ENCODE measurements at places on chromosomes 2 and 18.

DNA sequence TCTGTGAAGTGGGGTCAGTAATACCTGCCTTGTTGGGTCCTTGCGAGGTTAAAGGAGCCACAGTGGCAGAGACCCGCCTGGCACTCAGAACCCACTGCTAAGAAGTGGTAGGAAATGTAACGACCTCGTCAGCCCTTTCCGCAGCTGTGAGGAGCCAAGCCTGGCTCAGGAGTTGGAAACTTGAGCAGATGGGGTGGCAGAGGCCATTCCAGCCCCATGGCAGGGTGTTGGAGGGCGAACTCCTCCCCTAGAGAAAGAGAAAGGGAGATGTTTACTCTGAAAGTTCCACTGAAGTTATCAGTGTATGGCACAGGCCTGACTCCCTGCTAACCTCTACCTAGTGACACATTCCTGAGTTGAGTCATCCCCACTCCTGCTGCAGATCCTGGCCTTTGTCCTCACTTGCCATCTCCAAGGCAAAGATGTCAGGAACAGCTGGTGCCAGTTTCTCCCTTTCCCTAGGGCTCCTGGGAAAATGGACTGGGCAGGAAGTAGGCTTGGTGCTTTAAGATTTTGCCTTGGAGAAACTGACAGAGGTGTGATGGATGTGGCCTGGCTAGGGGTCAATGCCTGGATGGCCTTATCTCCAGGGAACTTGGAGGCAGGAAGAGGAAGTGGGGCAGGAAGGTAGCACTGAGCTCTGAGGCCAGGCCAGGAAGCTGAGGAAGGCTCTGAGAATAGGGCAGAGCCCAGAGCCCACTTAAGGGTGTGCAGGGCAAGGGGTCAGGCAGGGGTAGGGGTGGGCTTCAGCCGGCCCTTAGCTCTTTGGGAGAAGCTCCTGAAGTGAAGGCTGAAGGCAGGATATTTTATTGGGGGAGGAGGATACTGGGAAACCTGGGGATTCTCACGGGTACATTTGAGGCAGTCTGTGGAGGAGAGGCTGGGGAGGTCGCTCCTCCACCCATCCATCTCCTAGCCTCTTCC, 888 bp downstream of the VAMP5 start:
- DNase-seq: no peak

DNA sequence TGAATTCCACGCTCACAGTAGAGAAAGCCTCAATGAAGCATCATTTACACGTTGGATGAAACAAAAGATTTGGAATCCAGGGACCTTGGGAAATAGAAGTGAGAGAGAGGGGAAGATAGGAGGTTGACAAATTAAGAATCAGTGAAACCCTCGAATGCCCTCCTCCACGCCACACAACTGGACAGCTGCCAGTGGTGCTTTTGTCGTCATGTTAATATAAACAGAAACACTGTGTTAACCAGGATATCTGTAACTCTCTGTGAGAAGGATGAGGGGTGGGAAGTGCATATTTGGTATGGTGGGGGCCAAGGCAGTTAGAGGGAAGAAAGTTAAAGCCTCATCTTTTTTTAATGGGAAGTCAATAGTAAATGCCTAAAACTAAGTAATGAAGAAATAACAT, 108.7 kb downstream of the GFPT1 start:
- no peak for DNase-seq

DNA sequence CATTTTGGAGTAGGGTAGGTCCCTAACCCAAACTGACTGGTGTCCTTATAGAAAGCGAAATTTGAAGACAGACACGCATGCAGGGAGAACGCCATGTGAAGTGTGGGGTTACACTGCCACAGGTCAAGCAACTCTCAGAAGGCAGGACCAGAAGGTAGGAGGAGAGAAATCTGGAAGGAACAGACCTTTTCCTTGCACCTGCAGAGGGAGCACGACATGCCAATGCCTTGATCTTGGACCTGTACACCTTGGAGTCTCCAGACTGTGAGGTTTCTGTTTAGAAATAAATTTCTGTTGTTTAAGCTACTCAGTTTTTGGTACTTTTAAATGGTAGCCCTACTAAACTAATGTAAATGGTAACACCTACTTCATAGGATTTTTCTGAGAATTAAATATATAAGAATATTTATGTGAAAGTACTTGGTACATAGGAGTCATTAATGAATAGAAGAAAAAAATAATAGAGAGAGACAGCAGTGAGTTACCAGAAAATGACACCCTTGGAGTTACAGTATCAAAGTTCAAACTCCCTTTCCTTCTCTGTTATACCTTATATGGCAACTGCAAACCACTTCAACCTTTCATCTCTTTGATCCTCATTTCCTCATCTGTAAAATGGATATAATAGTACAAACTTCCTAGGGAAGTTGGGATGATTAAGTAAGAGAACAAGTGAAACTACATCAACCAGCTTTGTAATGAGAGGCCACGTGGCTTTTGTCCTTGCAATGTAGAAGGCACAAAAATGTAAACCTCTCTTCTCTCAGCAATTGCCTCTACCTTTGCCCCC, 184.9 kb upstream of the PARD3B start:
- no peak for DNase-seq

DNA sequence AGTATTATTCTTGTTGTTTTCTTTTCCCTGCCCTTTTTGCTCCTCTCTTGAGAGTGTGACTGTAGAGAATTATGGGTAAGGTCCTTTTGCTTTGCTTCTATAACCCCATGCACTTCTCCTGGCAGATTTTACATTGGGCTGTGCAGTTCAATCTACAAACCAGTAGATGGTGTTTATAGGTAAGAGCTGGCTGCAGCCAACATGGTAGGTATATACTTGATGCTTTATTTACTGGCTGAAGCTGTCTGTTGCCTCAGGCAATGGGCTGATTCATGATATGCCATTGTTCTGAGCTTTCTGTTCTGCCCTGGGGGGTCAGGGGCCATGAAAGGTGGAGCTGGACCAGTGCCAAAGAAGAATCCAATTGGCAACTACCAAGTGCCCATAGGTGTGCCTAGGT, 48.3 kb upstream of the MYL1 start:
- DNase-seq: no peak

DNA sequence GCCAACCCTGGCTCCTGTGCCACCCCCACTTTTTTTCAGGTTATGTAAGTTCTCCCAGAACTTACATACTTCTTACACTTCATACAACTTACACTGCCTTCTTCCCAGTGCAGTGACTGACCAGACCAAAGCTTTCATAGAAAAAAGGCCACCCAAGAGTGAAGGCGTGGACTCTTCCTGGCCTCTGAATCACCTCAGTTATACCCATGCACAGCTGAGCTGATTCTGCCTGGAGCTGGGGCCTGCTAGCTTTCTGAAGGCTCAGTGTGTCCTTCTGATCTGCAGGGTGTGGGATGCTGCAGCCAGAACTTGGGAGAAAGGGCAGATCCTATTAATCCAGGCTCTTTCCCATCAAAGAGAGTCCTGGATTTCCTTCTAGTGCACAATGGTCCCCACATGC, 216.1 kb downstream of the TTC32 start:
- no peak for DNase-seq

DNA sequence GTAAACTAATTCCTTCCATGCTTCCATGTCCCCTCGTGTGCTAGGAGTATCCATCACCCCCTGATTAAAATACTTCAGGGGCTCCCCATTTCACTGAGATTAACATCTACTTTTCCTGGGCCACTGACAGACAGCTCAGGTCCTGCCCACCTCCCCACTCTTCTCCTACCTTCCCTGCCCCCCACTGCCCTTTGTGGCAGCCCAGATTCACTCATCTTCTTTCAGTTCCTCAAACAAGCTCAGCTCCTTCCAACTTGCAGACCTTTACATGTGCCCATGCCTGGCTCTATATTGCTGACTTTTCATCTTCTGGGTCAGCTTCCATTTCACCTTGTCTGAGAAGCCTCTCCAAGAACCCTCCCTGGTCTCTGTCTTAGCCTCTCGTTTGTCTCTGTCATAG, 12.0 kb downstream of the RUFY4 start:
- DNase-seq: no peak

DNA sequence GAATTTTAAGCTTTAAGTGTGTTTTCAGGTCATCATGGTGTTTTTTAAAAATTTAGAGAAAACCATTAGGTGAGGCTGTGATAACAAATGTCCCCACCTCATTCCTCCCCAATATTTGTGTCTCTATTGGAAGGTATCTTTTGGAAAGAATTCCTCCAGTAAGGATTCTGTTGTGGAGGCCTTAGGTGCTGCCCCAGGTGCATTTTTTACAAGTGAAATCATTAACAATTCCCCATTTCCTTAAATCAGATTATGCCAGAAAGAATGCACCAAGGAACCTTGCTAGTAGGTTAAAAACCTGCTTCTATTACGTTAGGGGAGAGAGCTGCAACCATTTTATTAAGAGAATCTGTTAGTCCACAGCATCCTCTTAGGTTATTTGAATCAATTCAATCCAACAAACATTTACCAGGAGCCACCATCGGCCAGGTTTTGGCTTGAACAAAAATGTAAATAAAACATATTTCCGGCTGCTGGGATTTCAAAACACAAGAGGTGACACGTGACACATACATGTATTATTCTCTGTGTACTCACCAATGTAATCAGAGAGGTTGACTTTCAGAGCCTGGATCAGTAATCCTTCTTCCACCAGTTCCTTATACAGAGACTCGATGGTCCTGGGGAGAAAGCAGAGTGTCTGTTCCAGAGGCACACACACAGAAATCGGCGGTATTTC, 112.5 kb upstream of the ASB18 start:
- DNase-seq: no peak

DNA sequence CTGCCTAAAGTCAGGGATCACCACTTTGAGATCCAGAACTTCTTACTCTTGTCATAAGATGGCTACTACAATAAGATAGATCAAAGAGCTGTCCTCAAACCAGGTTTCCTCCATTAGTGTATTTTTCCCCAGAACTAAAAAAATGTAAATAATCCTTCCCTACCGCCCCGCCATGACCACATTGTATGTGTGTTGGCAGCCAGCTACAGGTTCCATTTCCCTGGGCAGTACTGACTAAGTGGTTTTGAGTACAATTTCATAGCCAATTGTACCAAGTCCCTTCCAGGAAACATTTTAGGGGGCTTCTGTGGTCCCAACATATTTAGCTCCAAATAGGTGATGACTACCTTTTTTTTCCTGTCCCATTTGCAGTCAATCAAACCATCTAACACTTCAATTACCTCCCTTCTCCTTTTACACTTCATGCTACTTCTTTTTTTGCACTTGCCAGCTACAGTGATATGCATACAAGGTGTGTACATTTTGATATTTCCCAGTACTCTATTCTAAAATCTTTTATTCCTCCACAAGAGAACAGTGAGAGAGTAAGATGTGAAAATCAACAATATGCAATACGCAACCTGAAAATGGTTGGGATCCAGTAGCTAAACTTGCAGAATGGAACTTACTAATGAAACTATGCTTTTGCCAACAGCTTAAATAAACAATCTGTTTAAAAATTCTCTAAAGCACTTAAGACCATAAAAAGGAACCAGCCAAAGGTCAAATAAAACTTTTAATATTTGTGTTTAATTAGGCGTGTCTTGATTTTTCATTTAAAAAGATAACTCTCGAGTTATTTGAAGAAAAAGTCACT, 3.9 kb downstream of the PUM2 start:
- no peak for DNase-seq

GRCh38 chr2:213455316-213456008, 171.2 kb downstream of the SPAG16 start:
- no peak for DNase-seq

DNA sequence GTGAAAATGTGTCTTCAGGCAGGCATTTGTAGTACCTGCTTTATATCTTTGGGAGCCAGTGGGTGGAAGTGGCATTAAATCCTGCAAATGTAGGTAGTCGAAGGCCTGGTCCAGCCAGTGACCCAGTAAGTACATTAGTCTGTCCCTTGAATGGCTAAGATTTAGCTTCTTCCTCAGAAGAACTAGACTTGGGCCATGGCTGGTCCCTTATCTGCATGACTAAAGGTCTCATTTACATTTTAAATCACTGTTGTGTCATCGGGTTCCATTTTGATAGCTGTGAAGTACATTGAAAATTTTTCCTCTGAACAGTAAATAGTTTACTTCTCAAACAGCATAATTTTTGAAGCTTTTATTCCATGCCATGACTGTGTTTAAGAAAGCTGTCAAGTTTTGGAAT, 438.4 kb upstream of the KLHL29 start:
- DNase-seq: no peak

GRCh38 chr2:227473806-227474205, 1.9 kb downstream of the AGFG1 start:
- DNase-seq: no peak

DNA sequence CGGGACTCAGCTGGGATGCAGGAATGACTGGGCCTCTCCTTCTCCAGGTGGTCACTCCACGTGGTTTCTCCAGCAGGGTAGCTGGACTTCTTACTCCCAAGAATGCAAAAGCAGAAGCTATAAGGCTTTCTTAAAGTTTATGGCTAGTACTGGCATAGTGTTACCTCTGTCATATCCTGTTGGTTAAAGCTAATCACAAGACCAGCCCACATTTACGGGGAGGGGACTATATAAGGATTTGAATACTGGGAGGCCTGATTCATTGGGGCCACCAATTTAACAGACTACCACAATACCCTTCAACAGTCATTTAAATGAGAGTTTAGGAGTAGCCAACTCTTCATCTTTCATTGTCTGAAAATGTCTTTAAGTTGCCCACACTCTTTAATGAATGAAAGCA, 94.4 kb upstream of the TSPYL6 start:
- no peak for DNase-seq

DNA sequence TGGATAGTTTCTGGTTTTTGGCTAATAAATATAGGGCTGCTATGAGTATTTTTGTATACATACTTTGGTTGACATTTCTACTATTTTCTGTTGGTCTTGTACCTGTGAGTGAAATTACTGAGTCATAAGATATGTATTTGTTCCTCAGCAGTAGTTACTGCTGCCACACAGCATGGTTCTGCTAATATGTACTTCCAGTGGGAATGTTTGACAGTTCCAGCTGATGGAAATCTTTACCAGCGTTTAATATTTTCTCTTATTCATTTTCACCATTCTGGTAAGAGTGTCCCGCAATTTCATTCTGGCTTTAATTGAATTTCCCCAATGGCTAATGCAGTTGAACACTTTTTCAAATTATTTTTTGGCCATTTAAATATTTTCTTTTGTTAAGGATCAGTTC, 57.9 kb upstream of the IL1R1 start:
- DNase-seq: no peak

DNA sequence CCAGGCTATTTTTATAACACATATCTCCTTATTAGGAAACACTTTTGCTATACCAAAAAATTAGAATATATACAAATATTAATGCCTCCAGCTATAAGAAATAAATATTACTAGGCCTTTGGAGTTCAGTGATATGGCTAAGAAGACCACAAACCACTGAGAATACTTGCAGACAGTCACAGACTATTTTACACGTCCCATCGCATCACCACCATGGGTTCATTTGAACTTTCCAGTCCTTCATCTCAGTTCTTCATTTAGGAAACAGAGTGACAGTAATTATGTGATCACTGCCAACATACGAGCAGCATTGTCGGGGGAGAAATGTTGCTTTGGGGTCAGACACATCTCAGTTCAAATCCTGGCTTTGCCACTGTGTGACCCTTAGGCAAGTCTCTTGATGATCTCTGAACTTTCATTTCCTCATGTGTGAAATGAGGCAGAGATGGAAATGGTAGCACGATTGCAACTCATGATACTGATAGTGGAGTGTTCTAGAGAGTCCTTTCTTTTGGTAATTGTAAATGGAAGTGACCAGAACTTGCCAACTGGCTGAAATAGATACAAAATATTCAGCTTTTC, 138.9 kb upstream of the NRP2 start:
- no peak for DNase-seq

GRCh38 chr2:118914721-118915453, 27.1 kb upstream of the MARCO start:
- DNase-seq: no peak

- DNase-seq: no peak
Observed at GRCh38 chr18:26519114-26519513, 29.2 kb downstream of the KCTD1 start.

- no peak for DNase-seq
Observed at GRCh38 chr2:27175330-27175729, 26.5 kb downstream of the TCF23 start.

All from retina (tissue), 1 donor.